ENCODE measurements at places on chromosomes 6 and 20.

DNA sequence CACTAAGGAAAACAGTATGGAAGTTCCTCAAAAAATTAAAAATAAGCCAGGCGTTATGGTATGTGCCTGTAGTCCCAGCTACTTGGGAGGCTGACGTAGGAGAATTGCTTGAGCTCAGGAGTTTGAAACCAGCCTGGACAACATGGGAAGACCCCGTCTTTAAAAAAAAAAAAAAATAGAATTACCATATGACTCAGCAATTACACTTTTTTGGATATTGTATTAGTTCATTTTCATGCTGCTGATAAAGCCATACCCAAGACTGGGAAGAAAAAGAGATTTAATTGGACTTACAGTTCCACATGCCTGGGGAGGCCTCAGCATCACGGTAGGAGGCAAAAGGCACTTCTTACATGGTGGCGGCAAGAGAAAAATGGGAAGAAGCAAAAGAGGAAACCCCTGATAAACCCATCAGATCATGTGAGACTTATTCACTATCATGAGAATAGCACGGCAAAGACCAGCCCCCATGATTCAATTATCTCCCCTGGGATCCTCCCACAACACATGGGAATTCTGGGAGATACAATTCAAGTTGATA is 10.8 kb upstream of the SMIM29 start:
- DNase-seq = no peak

DNA sequence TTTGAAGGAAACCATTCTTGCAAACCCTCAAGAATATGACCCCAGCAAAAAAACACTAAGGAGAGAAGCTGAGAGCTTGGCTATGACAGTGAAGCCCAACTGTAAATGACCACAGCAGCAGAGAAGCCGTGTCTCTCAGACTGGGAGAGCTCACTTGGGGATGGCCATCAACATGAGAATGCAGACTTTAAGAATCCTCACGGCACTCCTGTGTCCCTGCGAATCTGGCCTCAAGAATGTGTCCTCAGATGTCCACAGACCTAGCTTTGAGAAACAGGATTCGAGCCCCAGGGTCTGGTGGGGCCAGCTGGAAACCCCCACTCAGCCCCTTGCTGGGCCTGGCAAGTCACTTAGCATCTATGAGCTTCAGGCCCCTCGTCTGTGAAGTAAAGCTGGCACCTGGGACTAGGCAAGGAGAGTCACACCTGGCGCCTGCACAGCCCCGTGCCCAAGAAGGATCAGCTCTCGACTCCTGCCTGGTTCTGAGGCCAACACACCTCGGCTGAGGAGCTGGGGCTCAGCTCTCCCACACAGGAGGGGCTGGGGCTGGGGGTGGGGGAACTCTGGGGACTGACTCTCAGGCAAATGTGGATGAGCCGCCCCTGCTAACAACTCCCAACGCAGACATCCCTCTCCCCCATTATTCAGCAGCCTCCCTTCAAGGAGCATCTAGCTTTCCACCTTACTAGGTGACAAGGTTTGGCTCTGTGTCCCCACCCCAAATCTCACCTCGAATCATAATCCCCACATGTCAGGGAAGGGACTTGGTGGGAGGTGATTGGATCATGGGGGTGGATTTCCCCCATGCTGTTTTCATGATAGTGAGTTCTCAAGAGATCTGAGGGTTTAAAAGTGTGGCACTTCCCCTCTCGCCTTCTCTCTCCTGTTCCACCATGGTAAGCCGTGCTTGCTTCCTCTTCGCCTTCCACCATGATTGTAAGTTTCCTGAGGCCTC is 97.7 kb downstream of the GRM4 start:
- DNase-seq = no peak

DNA sequence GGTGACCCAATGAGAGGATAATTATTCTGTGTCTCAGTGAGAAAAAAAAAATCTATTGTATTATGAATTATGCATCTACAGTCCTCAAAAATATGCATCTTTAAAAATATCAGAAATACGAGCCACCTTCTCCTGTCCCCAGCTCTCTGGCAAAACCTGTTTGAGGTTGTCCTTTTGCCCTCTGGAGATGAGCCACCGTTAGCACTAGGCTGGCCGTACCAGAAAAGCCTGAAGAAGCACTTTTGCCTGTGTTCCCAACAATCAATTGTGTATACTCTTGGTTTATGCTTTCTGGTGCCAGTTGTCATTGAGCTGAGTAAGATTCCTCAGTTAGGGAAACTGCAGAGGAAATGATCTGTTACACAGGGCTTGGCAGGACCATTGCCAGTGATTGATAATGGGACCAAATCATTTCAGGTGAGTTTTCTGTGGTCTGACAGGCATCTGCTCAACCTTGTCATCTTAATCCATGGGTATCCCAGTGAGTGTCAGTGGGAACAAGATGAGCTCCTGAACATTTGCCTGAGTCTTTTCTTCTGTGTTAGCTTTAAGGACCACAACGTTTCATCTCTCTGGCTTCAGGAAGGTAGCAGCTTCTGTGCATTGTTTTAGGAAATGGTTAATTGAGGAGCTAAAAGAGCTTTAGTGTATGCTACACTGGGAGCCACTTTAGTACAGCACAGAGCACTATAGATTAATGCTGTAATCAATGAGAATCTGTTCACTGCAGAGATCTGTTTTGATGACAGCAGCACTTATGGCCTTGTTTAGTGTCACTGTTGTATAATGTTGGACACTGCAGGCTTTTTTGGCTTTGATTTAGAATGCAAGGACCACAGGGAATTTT is 330.1 kb downstream of the RIMS1 start:
- no peak for DNase-seq

GRCh38 chr6:132231121-132231884 is 170.0 kb downstream of the MOXD1 start:
- no peak for DNase-seq

- DNase-seq = no peak
These were observed 34.0 kb downstream of the VEGFA start for GRCh38 chr6:43803783-43804549.

GRCh38 chr20:45372646-45373352 is 5.3 kb downstream of the TP53TG5 start:
- DNase-seq = no peak

DNA sequence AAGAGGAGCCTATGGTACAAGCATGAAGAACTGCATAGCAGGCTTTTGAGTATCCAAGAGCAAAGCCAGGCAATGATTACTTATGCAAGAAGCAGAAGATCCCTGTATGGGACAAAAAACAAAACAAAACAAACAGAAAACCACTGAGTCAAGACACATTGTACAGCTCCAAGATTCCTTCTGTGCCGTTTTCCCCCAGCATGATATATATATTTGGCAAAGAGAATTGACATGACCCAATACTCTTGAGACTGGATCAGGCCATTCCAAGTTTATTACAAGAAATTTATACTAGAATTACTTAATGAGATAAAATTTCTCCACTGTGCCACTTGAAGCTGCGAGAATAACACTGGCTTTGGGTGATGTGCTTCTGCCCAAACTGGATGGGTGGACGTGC is 65.5 kb downstream of the TRMT11 start:
- DNase-seq = no peak

DNA sequence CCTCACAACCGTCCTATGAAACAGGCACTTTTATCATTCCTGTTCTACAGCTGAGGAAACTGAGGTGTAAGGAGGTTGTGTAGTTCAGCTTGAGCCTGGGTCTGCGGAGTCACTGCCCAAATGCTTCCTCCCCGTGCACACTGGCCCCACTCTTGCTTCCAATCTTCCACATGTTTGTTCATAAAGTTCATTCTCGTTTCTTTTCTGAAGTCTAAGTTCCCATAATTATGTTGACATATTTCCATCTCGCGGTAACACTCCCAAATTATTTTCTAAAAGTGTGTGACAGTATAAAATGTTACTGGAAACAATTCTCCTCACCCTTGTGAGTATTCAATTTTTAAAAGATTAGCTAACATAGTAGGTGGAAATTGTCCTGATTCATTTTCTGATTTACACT is 106.9 kb downstream of the SLC22A3 start:
- no peak for DNase-seq

DNA sequence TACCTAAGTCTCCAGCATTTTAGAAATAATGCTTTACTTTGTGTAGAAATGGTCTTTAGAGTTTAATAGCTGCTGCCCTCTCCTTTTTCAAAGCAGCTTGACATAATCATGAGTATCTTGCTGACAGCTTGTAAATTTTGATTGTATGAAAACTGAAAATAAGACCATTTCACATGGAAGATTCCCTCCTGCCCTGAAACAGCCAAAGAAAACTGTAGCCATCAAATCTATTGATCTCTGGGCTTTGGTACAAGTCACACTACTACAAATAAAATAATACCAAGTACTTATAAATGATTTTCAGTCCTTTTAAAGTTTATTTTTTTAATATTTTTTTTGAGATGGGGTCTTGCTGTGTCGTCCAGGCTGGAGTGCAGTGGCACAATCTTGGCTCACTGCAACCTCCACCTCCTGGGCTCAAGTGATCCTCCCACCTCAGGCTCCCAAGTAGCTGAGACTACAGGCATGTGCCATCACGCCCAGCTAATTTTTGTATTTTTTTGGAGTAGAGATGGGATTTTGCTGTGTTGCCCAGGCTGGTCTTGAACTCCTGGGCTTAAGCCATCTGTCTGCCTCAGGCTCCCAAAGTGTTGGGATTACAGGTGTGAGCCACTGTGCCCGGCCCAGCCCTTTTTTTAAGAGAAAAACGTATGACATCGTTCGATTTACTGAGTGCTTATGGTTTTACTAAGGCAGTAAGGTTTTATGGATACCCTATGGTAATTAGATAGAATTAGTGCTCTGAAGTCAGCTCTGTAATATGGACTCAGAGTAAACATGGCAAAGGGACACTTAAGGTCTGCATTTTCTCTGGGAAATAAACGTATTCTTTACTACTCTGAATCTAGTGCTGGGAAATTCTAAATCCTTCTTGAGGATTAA is 7.0 kb downstream of the PTPN1 start:
- DNase-seq = no peak

DNA sequence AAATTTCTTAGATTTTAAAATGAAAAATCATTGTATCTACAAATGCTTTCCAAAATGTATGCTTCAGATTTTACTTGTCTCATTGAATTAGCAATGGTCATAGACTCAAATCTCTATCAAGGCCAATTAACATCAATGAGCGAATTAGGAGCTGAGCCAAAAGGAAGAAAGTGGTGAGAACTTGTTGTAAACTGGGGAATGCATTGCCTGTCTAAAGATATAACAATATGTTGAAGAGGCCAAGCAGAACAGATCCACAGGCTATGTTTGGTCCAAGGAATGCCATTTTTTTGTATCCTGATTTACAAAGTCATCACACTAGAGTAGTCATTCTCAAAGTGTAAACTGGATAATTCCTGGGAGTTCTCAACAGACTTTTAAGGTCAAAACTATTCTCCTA is 370.7 kb downstream of the GJA1 start:
- no peak for DNase-seq

- DNase-seq = no peak
These were observed 40.6 kb upstream of the BMP6 start for GRCh38 chr6:7685276-7685675.
